ENCODE measurements at places on chromosomes 5 and 9.
A peak's percentile ranks its signal among the peaks of the same experiment; 100 is the strongest.

GRCh38 chr5:114419067-114419388 is 57.2 kb downstream of the KCNN2 start:
- DNase-seq = no peak

- no peak for DNase-seq
Observed at GRCh38 chr5:151384106-151384505, 36.7 kb upstream of the SLC36A2 start.

DNA sequence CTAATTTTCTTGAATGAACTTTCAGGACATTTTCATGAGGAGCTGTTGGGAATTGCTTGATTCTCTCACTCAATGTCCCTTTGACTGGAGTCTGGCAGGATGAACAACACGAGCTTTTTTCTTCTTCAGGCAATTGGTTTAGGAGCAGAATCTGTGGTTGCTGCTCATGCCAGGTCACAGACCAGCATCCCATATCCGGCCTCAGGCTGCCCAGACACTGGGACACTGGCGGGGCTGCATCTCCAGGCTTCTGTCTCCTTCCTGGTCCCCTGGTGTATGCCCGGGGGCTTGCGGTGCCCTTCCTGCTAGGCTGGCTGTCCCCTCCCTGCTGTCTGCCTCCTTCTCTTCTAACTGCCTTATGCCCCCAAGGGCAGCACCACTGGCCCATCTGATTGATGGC is 311.5 kb upstream of the DAP start:
- no peak for DNase-seq

DNA sequence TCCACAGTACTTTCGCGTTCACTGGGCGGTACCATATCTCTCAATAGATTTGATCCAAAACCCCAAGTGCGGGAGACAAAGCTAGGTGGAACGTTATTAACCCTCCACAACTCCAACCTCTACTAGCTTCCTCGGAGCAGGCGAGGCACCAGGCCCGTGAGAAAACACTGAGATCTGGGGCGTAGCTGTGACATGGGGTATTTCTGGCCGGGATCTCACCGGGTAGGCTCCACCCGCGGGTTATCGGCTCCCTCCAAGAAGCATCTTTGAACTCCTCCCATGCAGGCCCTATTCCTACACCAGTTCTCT is 350 bp upstream of the SLC25A46 start:
- DNase-seq = no peak

DNA sequence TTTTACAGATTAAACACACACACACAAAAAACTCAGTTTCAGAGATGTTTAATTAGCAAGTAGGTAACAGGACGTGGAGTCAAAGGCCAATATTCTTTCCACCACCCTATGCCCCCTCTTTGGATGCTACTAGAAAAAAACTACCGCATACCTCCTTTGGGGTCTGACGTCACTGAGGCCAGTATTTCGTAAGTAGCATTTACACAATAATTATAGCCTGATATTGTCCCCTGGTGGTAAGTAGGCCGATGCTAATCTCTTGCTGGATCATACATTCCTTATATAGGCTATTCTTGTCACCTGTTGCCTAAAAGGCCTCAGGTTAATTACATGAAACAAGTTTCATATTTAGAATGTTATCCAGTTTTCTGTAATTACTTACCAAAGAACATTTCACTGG is 21.0 kb upstream of the SMARCA2 start:
- no peak for DNase-seq

- DNase-seq = peak; percentile 21
Observed at GRCh38 chr5:10441992-10442435, 335 bp downstream of the ROPN1L start.

DNA sequence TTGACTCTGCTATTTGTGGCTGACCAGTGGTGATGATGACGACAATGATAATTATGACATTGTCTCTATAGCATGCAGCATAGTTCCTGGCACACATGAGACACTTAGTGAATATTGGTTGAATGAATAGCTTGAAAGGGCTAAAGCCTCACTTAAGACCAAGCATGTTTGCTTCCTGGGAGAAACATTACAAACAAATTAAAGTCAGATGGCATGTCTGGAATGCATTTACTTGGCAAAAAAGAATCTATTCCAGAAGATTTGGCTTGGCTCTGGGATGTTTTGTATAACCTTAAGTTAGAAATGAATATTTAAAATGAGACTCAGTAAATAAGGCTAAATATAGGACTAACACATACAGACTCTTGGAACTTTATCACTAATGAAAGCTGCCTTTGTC is 21.6 kb downstream of the GAS1 start:
- DNase-seq = no peak

DNA sequence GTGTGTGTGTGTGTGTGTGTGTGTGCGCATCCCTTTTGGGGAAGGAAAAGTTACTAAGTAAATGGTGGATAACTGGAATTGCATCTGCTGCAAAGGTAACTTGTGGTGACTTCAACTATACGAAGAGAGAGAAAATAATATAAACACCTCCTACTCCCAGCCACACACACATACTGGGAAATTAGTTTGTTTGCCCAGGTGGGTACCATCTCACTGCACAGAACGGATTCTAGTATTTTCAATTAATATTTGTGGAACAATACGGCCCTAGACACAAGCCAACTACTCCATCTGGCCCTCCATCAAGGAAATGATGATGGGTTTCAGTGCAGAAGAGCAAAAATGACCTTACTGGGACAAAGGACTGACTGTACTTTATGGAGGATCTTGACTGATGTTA is 32.2 kb upstream of the TXN start:
- DNase-seq = no peak

GRCh38 chr9:132049323-132049882 is 30.3 kb downstream of the MED27 start:
- DNase-seq = no peak

- DNase-seq = no peak
Observed at GRCh38 chr9:131954299-131954698, 125.4 kb downstream of the MED27 start.

DNA sequence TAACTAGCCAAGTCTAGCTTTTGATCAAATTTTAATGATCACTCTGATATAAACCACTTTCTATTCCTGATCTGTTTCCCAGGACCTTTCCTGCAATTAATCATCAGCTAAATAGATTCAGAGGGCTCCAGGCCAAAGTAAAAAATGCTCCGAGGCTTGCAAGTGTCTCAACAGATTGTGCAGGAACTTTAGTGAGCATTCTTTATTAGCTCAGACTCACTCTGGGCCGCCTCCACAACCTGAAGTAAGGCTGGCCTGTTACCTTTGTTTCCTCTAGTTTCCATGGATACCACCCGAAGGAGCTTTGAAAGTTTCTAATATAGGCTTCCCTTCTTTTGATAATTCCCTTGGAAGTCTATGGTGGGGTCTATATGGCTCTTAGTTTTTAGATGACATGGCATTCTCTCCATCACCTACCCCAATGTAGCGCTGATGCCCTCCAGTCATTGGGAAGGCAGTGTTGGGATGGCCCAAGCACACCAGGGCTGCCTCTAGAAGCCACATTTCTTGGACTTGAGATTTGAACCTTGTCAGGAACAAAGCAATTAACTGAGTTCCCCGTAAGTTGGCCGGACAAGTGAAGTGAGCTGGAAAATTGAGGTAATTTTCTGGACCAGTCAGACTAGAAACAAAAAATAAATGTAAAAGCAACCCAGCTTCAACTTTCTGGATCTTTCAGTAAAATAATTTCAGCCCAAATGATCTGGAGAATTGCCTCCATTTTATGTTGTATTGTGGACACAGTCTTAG is 97.6 kb upstream of the LHFPL2 start:
- no peak for DNase-seq

DNA sequence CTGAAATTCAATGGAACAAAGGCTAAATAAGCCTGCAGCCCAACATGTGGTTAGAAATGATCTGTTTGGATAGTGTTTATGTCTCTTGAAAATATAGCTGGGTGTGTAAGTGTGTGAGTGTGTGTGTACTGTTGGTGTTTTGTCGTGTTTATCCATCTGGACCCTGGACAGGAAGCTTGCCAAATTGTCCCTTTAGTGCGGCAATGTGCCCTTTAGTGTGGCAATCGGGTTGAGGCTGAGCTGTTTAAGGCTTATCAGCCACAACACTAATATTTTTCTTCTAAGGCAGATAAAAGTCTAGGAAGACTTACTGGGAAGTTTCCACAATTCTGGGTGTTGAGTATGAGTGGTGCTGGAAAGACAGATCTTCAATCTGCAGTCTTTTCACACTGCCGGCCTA is 180.2 kb downstream of the YTHDC2 start:
- no peak for DNase-seq

GRCh38 chr5:1511651-1512540 is 11.9 kb downstream of the LPCAT1 start:
- no peak for DNase-seq

- no peak for DNase-seq
Observed at GRCh38 chr5:73338256-73339050, 110.1 kb downstream of the FOXD1 start.

GRCh38 chr5:126954981-126955380 is 75.4 kb downstream of the MARCHF3 start:
- no peak for DNase-seq

GRCh38 chr9:88090151-88090581 is 48.1 kb downstream of the SPATA31C2 start:
- no peak for DNase-seq

GRCh38 chr9:137519553-137519952 is 30.6 kb downstream of the PNPLA7 start:
- no peak for DNase-seq

- no peak for DNase-seq
Observed at GRCh38 chr9:114300846-114301797, 21.8 kb upstream of the ORM1 start.

GRCh38 chr9:89801742-89802670 is 197.2 kb downstream of the GADD45G start:
- DNase-seq = no peak
